ENCODE measurements at places on chromosomes 4 and X.

DNA sequence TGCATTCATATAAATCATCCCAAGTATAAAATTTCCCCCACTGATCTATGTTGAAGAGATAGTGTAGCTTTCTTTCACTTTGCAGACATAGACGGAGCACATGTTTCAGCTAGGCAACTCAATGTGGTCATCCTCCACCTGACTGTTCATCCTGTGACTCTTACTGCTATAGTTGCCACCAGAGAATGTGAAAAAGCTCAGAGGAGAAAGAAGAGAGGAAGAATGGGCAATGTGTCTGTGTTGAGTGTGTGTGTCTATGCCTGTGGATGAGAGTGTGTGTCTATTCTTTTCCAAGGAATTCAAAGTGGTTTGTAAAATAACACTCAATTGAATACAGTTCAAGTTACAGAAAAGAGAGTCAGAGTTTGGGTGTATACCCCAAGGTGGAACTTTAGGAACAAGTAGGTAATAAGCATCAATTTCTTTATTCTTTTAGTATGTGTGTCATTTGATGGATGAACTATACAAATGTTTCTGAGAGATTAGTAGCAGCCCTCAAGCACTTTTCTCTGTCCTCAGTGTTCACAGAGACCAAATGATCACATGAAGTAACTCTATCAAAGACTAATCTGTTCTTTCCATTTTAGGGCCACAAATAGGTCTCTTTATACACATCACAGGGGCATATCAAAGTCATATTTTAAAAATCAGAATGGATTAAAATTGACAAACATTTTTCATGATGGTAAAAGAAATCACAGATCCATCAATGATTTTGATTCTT, 2.3 kb downstream of the SNCA start:
- DNase-seq, result no peak

DNA sequence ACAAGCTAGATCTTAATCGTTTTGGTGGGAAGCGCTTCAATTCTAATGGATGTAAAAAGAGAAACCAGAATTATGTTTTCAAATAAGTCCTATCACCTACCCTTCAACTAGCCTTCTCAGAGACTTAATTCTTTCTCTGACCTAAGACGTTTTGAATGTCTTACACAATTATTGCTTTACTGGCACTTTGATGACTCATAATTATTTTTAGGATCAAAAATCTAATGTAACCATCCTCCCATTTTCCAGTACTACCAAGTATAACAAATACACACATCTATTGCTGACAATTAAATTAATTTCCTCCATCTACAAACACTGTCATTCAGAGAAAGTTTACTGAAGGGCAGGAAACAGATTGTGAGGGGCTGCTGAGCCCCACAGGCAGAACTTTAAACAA, 108.6 kb downstream of the PPP3CA start:
- peak; percentile 77 for DNase-seq

DNA sequence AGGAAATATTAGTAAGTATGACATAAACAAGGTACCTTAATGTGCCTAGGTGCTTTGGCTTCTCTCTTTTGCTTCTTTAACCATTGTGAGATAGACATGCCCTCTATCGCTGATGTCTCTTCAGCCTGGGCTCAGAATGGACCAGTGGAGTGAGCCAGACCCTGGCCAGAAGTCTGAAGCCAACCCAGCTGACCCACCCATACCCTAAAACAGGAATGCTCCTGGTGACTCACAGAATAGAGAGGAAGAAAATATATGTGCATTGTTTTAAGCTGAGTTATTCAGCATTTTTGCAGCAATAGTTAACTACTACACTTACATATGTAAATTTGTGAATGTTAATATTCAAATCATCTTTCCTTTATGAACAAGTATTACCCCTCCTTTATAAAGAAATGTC, 167.5 kb upstream of the PCDH10 start:
- DNase-seq, result no peak

DNA sequence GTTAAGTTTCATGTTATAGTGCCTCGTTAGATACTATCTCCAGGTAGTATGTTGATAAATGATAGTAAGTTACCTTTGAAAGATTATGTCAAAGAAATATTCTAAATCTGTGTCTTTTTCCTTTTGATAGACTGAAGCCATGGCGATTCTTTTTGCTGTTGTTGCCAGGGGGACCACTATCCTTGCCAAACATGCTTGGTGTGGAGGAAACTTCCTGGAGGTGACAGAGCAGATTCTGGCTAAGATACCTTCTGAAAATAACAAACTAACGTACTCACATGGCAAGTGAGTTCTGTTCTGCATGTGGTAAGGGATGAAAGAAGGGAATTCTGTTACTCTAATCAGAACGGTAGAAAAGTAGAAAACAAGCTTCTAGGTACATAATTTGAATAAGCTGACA, 8.2 kb downstream of the VAMP7 start:
- no peak for DNase-seq

DNA sequence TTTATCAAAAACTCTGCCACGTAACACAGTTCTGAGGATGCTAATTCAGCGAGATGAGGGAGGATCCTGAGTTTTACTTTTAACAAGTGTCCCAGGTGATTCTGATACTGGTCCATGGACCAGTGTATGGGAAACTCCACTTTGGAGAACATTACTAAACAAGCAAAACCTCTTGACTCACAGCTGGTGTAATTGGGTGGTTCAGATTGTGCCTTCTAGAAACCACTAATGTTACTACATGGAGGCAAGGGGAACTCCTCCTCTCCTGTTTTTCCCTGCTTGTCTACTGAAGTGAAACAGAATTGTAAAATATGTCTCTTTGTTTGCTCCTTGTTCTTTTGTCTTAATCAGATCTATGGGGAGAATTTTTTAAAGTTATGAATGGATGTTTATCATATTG, 62.6 kb downstream of the FRAS1 start:
- DNase-seq, result peak; percentile 3

Measured in cardiac fibroblast (primary cell).